ENCODE measurements at places on chromosomes 7 and 10.

DNA sequence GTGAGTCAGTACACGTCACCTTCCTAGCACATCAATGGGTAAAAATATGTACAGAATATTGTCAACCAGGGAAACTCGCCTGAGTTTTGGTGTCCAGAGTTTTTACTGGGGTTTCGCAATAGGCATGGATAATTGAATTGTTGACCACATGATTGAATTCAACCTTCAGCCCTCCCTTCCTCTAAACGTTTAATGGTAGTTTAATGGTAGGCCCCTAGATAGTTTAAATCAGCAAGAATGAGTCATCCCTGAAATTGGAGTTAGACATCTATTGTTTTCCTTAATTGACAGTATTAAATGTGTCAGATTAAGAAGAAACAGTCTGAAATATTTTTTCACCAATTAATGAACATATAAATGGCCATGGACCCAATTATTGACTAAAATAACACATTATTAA lies 57.8 kb upstream of the CACNA2D1 start:
- no peak for DNase-seq

GRCh38 chr7:47803846-47804245 lies 144.4 kb downstream of the PKD1L1 start:
- DNase-seq = no peak

DNA sequence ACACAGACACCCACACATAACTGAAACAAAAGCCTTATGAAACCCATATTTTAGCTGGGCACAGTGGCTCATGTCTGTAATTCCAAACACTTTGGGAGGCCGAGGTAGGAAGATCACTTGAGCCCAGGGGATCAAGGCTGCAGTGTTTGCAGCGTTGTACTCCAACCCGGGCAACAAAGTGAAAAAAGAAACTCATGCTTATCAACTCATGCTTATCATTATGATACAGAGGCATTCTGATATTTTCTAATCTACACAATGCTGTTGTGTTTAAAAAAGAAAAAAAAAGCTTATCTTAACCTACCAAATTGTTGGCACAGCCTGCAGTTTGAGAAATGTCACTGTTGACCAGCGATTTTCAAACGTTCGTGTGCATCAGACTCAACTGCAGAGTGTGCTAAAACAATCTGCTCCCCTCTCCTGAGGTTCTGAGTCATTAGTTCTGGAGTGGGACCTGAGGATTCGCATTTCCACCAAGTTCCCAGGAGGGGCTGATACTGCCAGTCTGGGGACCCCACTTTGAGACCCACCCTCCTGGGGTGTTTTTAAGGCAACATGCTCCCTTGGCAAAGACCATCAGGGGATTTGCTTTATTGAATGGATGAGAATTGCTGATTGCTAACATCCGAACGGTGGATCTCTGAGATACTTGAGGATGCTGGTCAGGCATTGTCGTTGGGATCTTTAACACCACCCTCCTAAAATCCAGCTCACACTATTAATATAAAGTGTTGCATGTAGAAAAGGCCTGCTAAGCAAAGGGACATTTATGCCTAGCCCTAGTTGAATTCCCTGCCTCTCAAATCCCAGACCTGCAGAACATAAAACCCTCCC lies 16.2 kb downstream of the CHST3 start:
- no peak for DNase-seq

DNA sequence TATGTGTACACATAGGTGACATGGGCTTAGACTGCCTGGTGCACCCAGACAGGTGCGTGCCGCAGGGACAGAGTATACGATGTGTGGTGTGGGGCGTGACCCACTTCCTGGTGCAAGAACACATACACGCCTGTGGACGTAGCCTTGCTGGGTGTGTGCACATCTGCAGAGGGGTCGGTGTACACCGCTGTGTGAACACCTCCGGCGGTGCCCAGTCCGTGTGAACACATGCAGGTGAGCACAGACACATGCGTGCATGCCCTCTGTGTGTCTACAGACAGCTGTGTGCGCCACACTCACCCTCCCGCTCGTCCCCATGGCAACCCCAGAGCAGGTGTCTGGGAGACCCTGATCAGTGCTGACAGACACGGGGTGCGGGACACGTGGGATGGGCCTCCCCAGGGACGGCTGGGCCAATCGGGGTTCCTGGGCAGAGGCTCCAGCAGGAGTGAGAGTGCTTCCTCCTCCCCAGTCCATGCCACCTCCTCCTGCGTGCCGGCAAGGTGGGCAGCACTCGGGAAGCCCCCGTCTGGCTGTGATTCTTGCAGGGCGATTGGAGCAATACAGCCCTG lies 23.4 kb downstream of the ELFN1 start:
- DNase-seq = no peak

- DNase-seq = peak; percentile 34
These were observed 17.9 kb upstream of the CYREN start for GRCh38 chr7:135188298-135188984.

DNA sequence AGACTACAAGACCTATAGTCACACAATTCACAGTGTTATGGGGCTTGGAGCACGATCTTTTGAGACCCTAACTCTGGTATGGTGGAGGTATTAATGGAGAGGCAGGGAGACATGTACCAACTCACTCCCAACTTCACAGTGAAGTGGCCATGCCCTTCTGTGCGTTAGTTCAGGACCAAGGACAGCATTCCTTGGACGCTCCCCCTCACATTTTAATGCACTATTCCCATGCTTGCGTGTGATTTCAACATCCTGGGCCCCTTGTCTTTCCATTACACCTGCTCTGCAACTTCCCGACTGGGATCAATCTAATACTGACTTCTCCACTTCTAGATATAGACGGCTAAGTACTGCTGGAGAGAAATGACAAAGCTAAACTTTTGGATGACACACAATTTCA lies 72.7 kb downstream of the PLCE1 start:
- DNase-seq = no peak

GRCh38 chr10:14192746-14193145 lies 138.0 kb downstream of the FRMD4A start:
- DNase-seq = no peak

- no peak for DNase-seq
These were observed 75.5 kb upstream of the OIT3 start for GRCh38 chr10:72818076-72818475.

GRCh38 chr7:28779954-28780353 lies 178.2 kb downstream of the TRIL start:
- no peak for DNase-seq

GRCh38 chr7:51067757-51068156 lies 248.9 kb downstream of the COBL start:
- DNase-seq = peak; percentile 60

DNA sequence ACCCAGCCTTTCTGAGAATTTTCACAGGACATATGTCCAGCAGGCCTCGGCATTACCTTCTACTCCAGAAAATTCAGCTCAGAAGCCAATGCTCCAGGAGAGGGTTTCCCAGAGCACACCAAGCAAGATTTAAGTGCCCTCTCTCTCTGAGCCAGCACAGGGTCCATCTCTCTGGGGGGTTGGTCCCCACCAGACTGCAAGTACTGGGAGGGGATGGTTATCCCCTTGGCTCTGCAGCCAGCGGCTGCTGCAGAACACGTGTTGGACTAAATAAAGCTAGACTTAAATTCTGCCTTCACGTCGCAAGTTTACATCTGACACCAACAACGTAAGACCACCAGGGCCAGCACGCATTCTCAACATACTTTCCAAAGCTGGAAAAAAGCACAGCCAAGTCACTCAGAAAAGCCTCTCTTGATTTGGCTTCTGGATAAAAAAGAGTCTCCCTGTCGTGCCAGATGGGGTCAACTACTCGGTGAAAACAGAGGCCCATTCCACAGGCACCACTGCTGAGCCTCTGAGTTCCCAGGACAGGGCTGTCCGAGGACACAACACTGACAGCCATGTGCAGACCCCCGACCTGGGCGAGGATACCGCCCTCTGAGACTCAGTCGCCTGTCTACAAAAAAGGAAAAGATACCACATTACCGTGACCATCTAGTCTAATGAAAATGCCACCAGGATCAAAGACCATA lies 77.3 kb downstream of the CTBP2 start:
- DNase-seq = no peak

DNA sequence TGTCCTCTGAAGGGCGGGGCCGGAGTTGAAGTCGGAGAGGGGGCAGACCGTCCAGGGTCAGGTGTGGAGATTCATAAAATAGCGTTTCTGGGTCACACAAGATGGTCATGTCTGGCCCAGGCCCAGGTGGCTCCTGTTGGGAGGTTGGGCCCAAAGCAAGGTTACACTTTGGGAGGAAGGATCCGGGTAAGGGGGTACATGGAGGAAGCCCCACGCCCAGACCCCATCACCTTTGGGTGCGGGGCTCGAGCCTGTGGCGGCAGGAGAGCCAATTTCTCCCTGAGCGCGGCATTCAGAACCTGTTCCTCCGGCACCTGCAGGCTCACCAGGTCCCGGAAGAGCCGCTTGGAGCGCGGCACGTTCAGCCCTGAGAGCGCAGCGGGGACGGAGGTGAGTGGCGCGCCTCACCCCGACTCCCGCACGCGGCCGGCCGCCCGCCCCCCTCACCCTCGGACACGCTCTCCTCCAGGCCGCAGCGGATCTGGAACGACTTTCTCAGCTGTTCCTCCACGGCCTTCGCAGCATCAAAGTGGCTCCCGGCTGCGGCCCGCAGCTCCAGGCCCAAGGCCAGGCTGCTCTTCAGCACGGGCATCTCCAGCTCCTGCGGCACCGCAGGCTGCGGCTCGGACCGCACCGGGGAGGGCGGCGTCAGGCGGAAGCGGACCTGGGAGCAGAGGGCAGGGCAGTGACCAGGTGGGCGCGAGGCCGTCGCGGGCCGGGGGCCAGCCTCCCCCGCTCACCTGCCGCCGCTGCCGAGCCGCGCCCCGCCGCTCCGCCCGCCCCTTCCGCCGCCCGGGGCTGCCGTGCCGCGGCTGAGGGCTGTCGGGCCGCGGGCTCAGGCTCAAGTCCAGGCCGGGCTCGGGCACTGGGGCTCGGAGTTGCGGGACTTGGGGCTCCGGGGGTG lies 644 bp downstream of the PPP1R35 start:
- peak; percentile 77 for DNase-seq

- no peak for DNase-seq
These were observed 42.0 kb downstream of the COL1A2 start for GRCh38 chr7:94436700-94437099.

- DNase-seq = no peak
These were observed 14.3 kb downstream of the ZMIZ2 start for GRCh38 chr7:44762726-44763522.

- DNase-seq = no peak
These were observed 1.7 kb upstream of the HOXA13 start for GRCh38 chr7:27201580-27202017.

- DNase-seq = no peak
These were observed 76.4 kb downstream of the MAGI2 start for GRCh38 chr7:79377097-79377496.

DNA sequence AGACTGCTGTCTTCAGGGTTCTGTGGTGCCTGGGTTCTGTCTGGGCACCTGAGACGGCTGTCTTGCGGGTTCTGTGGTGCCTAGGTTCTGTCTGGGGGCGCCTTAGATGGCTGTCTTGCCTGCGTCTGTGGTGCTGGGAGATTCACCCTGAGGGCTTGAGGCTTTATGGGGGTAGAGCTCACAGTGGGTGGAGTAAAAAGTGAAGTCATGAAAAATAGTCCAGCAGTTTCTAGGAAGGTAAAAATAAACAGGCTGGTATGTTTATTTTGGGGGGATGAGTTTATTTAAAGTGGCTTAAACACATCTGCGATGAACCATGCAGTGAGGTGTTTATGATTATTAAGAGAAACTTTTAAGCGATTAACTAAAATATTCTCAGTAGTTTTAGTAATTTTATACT lies 64.2 kb downstream of the NKX6-2 start:
- DNase-seq = no peak

- no peak for DNase-seq
These were observed 80.3 kb downstream of the BICC1 start for GRCh38 chr10:58593008-58593407.

DNA sequence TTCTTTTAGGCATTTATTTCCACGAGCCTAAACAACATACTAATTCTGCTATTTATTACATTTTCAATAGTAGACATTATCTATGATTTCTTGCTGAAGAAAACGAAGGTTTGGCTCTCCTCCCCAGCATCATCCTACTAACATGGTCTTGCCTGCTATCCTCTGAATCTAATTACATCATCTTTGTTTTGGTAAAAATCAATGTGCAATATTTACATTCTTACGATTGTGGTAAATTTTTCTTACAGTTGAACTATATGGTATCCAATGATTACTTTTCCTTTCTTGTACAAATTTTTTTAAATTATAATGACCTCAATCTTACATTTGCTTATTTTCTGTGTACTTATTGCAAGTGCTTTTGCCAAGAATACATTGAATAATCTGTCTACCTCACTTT lies 7.0 kb upstream of the CALD1 start:
- no peak for DNase-seq

GRCh38 chr7:137828456-137828855 lies 18.3 kb downstream of the DGKI start:
- no peak for DNase-seq

GRCh38 chr7:9242636-9243035 lies 809.2 kb downstream of the NXPH1 start:
- DNase-seq = no peak

- no peak for DNase-seq
These were observed 90.0 kb downstream of the SLIT1 start for GRCh38 chr10:97095701-97096260.

GRCh38 chr10:85621562-85621961 lies 745.0 kb downstream of the GRID1 start:
- no peak for DNase-seq

GRCh38 chr10:102121739-102122372 lies 1.7 kb upstream of the LDB1 start:
- DNase-seq = no peak

DNA sequence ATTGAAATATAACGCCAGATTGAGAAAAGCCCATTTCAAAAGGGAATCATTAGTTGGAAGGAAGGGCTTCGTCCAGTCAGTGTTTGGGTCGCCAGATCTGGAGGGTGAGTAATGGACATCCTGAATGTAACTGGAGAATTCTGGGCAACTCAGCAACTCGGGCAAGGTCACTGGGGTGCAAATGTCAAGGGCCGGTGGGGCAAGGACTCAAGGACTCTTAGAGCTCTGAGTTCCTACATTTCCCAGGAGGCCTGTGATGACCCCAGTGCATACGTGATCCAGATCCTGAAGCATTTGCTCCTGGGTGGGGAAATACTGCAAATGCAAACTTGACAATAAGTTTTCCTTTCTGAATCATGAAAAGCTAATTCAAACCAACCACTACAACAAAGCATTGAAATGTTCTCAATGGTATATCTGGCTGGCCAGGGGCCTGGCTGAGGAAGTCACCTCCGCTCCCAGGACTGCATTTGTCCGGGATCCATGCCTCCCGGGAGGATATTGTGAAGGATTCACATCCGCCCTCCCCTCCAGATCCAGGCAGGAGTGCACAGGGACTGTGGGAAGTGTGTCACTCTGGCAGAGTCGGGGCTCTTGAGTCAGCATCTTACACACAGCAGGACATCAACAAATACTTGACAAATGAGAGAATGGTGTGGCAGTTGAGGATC lies 164.0 kb downstream of the FANK1 start:
- no peak for DNase-seq

- no peak for DNase-seq
These were observed 22.3 kb downstream of the ZNF503 start for GRCh38 chr10:75379212-75379724.

GRCh38 chr10:609262-609658 lies 80.2 kb downstream of the DIP2C start:
- DNase-seq = no peak

All from natural killer cell (primary cell).